ENCODE measurements at places on chromosomes 13 and 19. TPM values are rescaled to one million over a fixed set of nuclear protein-coding genes. Genes with fewer than 3 reads are reported as not detected.

- no peak for DNase-seq
These were observed 64.0 kb downstream of the ANKRD10 start for GRCh38 chr13:110850840-110851239.

DNA sequence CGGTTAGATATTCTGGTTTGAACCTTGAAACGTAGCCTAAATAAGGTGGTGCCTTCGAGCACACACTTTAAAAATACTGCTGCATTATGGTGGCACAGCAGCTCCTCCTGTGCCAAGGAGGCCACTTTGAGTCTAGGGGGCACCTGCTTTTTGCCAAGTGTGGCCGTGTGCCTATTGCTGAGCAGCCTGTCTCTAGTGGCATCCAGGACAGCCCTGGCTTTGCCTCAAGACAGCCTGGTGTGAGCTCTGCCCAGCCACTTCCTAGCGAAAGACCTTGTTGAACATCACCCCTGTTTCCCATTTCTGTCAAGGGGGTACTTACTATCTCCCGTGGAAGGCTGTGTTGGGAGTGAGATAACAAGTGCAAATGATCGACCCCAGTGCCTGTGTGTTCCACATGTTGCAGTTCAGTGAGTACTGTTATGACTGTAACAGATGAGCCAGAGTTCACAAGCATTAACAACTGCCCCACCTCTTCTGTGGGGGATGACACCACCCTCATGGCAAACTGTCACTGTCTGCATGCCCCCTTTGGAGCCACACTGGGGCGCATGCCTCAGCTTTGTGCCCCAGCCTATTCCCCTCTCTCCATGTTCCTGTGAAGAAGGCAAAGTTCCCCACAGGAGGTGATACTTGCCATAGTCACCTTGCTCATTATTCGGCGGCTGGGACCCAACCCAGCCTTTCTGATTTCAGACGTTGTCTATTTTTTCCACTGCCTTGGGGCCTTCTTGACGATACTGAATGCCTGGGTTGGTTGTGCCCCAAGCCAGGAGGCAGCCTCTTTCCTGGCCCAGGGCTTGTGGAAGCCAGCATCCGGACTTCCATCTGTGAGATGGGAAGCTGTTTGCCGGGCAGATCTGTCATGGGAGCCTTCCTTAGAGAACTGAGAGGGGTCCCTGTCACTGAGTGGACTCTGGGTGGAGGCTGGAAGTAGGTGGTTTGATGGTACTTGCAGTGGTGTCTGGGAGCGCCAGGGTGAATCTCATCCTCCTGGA lies 5.4 kb downstream of the GATAD2A start:
- DNase-seq: no peak

MAB21L1 gene
- total RNA-seq: 48.7 TPM

CLC gene
- total RNA-seq: not detected
